ENCODE measurements at places on chromosomes 16 and 17.
A peak's percentile ranks its signal among the peaks of the same experiment; 100 is the strongest.

DNA sequence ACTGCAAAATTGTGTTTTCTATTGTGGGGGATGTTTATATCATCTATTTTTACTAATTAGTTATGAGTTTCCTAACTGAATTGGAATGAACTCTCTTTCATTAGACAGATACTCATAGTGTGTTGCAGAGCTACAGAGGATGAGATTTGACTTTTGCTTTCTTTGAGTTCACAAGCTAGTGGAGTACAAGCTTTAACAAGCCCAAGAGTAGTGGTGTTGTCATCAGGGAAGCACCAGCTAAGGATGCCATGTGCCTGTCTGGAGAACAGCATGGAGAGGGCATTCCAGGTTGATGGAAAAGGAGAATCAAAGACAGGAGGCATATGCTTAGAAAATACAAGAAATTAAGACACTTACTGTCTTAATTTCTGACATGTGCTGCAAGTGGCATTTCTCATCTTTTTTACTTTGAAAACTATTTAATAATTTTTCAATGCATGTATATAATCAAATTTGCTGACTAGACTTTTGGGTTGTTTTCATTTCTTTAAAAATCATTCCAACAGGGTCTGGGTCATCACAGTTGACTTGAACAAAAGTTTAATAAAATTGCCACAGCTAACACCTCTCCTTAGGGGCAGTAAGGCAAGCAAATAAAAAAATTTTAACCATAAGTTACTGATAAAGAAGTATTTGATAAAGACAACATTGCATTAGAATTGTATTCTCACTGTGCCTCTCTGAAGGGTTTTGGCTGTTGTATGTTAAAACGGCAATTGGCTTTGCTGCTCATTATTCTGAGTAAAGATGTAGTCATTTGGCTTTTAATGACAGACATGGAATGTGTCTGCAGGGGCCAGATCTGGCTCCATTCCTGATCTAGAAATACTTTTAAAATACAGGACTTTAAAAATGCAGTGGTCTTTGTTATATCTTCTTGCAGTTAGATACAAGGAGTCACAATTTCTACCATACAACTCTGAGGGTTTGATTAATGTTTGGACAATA is 323.7 kb upstream of the CDH11 start:
- DNase-seq: no peak

- DNase-seq: no peak
Observed at GRCh38 chr16:11326084-11326736, 19.0 kb upstream of the RMI2 start.

DNA sequence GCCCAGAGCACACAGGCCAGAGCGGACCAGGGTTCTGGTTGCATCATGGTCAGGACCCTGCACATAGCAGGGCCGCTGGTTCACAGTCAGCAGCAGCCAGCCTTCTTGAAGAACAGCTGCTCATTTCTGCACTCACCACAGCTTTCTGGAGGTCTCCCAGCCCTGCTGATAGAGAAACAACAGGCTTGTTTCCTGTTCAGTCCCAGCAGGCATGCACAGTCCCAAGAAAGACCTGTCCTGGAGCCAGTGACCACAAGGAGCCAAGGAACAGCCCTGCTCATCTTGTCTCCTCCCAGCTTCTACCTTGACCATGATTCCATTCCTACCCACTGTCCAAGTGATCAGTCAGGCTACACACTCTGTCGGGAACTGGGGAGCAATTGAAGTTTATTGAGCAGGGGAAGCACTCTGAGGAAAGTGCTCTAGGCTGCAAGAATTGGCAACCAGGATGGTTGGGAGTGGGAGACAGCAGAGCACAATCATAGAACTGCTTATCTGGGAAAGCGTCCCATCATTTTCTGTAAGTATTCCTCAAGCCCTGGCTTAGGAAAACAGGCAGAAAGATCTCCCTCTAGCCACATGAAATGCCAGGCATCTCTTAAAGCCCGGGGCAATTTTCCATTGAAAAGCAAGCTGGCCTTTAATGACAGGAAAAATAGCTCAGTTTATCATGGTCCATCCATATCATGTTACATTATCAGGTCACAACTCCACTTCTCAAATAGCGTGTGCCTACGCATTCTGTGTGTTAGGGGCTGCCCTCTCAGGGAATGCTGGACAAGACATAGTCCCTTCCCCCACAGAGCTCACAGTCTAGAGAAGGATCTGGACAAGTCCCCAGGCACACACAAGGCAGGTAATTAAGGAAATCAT is 155.4 kb upstream of the FOXF1 start:
- DNase-seq: no peak

GRCh38 chr16:12763517-12763916 is 40.2 kb downstream of the CPPED1 start:
- DNase-seq: no peak

DNA sequence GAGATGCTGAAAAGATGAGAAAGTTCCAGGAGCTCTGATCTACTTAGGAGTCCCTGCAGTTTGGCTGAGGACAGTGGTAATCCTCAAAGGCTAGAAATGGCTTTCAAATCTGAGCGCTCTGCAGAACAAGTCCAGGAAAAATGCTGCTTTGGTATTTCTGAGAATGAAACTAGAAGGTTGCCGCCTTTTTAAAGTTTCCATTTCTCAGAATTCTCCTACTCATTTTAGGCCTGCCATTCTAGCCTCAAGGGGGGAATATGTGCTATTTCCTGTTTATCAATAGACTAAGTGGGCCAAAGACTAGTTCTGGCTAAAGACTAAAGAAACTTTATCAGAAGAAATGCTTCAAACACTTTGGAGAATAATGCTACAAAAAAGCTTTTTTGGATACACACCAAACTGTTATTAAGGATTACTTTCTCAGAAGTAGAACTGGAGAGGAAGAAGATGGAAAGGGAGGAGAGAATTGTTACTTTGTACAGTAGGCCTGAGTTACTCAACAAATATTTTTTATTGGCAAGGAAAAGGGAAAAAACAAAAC is at the start of gene SLFN12L:
SLFN12L (minus strand) TSS at position 78 of the 541 bp plus-strand sequence. CDS start 15,314 bp downstream, outside the sequence.
- peak; percentile 37 for DNase-seq

- no peak for DNase-seq
Observed at GRCh38 chr16:27922433-27922832, 141.1 kb downstream of the GSG1L start.

DNA sequence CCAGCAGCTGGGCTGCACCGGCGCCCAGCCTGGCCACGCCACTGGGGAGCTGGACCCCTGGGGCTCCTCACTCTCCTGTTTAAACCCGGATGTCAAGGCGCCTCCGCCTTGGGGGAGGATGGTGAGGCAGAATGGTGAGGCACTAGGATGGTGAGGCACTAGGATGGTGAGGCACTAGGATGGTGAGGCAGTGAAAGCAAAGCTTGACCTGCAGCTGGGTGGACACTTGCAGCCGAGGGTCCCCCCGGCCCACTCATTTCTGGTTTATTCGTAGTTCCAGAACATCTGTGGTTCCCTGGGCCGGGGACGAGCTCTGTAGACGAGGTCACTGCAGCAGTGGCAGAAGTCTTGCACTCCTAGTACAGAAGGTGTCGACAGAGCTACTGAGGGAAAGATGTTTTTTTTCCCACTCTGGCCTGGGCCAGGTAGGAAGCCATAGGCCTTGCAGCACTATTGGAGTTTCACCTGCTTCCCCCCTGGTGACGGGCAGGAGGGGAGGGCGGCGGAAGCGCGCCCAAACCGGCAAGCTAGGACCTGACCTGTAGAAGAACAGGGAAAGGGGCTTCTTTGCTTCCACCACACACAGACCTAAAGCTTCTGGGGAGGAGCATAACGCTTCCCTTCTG is 1.1 kb upstream of the HNF1B start:
- no peak for DNase-seq

GRCh38 chr16:73031155-73031866 is 16.6 kb downstream of the ZFHX3 start:
- no peak for DNase-seq

GRCh38 chr17:62566996-62567578 is 60.4 kb upstream of the MRC2 start:
- no peak for DNase-seq

- no peak for DNase-seq
Observed at GRCh38 chr17:66730461-66730923, 104.4 kb upstream of the CACNG5 start.

- DNase-seq: no peak
Observed at GRCh38 chr17:43813386-43813785, 19.6 kb downstream of the MPP3 start.

GRCh38 chr16:10556236-10556635 is 24.2 kb downstream of the EMP2 start:
- DNase-seq: no peak

- DNase-seq: no peak
Observed at GRCh38 chr16:27383556-27384243, 18.3 kb upstream of the IL21R start.

DNA sequence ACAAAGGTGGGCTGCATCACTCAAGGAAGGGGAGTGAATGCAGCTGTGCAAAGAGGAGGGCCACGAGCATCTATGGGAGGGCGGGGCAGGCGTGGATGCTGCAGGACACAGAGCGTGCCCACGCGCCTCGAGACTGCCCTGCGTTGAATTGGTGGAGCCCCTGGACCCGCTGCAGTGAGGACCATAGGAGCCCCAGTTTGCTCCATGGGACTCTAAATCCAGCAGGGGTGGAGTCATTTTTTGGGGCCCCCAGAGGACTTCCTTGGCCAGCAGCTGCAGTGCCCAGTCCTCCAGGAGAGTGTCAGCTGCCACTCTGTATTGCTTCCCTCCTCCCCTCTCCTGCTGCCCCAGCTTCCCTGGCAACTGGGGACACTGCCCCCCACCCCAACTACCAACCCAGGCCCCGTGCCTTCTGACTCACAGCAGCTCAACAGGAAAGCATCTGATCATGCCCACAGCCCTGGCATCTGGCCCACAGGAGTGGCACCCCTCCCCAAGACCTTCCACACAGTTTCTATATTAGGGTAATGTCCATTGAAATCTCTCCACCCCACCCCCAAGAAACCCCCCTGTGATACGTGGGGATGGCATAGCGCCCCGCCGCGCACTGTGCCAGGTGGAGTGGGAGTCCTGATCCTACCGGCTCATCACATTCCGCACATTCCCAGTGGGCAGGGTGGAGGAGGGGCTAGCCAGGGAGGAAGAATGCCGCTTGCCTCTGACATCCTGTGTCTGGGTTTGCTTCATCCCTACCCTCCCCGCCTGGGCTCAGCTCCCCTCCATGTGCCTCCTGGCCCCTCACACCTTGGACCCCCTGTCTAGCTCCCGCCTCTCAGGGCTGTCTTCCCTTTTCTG is 27.8 kb upstream of the ITGA3 start:
- DNase-seq: no peak

DNA sequence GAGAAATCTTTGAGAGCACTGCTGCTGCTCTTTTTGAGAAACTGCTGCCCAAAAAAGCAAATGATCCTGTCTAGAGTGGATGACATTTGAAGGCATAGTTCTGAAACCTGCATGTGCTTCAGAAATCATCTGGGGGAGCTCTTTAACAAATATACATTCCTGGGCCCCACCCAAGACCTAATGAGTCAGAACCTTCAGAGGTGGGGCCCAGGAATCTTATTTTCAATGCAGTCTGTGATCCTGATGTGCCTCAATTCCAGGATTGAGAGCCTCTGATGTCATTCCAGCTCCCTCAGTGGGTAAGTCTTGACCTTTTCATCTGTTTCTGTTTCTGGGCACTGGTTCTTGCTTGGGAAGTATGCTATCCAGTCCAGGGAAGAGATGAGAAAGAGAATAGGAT is 42.3 kb downstream of the HNF1B start:
- no peak for DNase-seq

DNA sequence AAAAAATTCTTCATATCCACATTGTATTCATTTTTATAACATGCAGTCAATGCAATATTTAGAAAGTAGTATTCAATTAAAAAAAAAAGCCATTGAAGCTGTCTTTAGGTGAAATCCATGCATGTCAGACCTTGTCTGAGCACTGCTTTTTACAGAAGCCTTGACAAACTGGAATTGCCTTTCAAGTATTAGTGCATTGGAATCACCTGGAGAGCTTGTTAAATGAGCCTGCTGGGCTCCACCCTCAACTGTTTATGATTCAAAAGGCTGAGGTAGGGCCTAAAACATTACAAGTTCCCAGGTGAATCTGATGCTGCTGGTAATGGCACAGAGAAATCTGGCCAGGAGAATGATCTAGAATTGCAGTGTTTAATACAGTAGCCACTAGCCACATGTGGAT is 85.8 kb downstream of the HIC1 start:
- no peak for DNase-seq

DNA sequence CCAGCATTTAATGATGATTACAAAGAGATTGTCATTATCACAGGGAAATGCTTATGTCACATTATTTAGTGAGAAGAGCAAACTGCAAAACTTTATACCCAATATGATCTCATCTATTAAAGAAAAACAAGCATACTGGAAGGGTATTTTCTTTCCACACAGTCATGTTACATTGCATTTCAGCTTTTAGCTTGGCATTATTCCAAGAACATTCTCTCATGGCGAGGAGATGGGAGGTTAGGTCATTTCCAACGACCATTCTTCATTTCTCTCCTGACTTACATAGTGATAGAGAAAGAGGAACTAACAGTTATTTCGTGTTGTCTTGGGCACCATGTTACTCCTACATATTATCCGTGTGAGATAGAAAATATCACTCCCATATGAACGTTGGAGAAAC is 309.4 kb upstream of the XYLT1 start:
- DNase-seq: no peak

GRCh38 chr16:35391328-35391727 is 1931.9 kb downstream of the TP53TG3F start:
- DNase-seq: no peak

DNA sequence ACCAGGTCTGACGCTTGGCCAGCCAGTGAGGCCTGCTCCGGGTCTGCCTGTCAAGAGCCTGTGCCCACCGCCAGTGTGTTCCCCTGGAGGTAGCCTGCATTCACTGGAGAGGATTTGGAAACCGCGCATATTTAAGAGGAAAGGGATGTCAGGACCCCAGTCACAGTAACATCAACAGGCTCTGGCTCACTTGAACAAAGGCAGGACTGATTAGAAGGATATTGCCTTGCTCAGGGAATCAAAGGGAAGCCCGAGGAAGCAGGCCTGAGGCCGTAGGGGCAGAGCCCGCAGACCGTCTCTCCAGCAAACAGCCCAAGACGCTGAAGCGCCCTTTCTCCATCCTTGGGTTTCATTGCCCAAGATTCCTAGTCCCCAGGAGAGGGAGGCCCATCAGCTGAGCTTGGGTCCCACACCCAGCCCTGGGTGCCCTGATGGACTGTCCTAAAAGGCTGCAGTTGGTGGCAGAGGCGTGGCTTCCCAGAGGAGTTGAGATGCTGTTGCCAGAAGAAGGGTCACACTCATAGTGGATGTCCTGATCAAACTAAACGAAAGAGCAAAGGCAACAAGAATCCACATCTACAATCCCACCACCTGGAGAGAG is 23.2 kb downstream of the NT5M start:
- no peak for DNase-seq

DNA sequence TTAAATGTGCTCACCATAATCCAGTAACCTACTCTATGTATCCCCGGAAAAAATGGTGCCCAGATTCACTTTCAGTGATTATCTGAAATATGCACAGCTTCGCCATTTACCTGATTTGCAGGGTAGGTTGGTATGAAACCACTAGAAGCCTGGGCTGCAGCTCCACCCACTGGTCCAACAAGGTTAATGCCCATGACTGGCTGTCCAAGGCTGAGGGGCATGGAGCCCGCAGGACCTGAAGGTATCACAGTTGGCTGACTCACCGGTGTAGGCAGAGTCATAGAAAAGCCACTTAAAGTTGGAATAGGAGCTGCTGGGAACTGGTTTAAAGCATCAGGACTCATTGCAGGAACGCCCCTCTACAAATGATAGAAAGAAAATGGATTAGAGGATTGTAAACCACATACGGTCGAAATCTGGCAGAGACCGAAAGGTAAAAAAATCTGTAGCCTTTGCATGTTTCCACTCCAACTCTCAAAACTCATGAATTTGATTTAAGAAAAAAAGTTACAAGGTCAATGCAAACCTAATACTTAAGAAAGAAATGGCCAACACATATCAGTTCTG is 38.6 kb downstream of the SYNRG start:
- DNase-seq: no peak

GRCh38 chr17:42554250-42555121 is 1.8 kb downstream of the HSD17B1 start:
- DNase-seq: peak; percentile 66

All from activated effector memory CD4-positive, alpha-beta T cell treated with Interleukin-2 at 50 U/mL for 16 hours (primary cell).